ENCODE measurements at places on chromosomes 6 and 20.

- peak overlapping the region; percentile 89 for H3K27ac ChIP-seq
- peak; percentile 55 for DNase-seq
- H3K4me1 ChIP-seq, result peaks cover 23% of the 10 kb centered on the region
- H3K27me3 ChIP-seq, result no peaks in the 10 kb centered on the region
- no peaks in the 10 kb centered on the region for H3K36me3 ChIP-seq
- H3K4me3 ChIP-seq, result peak overlapping the region; percentile 60
Observed at GRCh38 chr20:50731930-50732690, 730 bp downstream of the PARD6B start.

DNA sequence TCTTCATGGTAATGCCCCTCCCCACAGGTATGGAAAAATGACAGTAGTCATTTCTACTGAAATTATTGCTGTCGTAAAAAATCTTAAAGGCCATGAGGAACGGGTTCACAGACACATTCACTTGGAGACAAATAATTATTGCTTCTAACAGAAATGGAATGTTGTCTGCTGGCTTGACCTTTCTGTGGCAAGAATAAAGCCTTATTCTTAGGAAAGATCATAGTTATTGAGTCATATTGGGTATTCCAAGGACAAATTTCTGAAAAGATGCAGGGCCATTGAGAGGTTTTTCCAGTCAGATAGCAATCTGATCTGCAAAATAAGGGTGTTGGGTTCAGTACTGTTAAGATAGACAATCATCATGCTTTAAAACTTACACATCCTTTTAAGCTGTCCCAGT is 29.2 kb downstream of the AKAP7 start:
- no peak overlapping the region for H3K4me3 ChIP-seq
- no peaks in the 10 kb centered on the region for H3K27me3 ChIP-seq
- H3K4me1 ChIP-seq, result no peaks in the 10 kb centered on the region
- H3K36me3 ChIP-seq, result no peaks in the 10 kb centered on the region
- no peak for DNase-seq
- H3K27ac ChIP-seq, result no peak overlapping the region

DNA sequence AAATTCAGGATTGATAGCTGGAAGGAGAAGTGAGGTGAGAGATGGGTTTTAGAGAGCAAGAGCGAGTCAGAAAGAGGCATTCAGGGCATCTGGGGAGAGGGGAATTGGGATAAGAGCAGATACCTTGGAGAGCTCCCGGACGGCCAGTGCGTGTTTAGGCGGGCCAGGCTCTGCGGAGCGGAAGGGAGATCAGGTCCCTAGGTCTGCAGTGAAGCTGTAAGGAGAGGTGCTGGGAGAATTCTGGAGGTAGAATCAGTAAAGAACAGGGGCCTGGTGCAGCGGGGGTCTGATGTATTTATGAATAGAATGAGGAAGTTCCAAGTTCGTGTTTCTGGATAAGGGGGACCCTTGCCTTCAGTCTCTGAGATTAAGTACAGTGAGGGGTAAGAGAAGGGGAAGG is 47.4 kb upstream of the FAM83D start:
- no peaks in the 10 kb centered on the region for H3K36me3 ChIP-seq
- no peak overlapping the region for H3K27ac ChIP-seq
- H3K4me3 ChIP-seq, result no peak overlapping the region
- DNase-seq, result no peak

GRCh38 chr20:7355051-7355450 is 585.2 kb downstream of the HAO1 start:
- no peak for DNase-seq
- no peak overlapping the region for H3K27ac ChIP-seq
- H3K36me3 ChIP-seq, result no peaks in the 10 kb centered on the region

DNA sequence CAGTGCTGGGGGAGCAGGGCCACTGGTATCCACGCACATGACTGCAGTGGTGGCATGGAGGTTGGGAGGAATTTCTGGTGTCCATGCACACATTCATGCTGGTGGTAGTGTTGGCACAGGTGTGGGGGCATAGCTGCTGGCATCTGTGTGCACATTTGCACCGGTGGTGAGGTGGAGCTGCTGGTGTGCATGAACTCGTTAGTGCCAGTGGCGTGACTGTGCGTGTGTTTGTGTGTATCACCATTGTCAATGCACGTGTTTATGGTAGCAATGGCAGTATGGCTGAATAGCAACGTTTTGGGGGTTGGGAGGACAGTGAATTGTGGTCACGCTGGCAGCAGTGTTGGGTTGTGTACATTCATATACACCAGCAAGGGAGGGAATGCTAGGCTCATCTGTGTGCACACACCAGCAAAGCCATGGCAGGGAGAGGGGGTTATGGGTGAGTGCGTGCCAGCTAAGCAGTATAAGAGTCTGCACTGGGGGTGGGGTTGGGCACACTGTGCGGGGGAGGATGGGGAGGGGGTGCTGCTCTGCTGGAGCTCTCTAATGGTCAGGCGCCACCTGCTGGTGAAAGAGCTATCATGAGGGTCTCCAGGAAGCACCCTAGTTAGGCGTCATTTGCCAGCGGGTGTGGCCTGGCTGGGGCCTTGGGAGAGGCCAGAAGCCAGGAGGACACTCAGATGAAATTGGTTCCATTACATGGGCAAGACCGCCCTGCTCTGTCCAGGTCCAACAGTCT is 626.1 kb upstream of the ID4 start:
- H3K4me1 ChIP-seq, result no peaks in the 10 kb centered on the region
- no peak overlapping the region for H3K4me3 ChIP-seq
- H3K36me3 ChIP-seq, result no peaks in the 10 kb centered on the region
- no peak for DNase-seq
- no peak overlapping the region for H3K27ac ChIP-seq
